ENCODE measurements at places on chromosomes 4 and X. TPM values are rescaled to one million over a fixed set of nuclear protein-coding genes. Genes with fewer than 3 reads are reported as not detected.

The BEX5 gene
- 13.2 TPM for polyA plus RNA-seq

GRCh38 chr4:40205259-40206198 is 8.7 kb downstream of the RHOH start:
- no peak for DNase-seq

DNA sequence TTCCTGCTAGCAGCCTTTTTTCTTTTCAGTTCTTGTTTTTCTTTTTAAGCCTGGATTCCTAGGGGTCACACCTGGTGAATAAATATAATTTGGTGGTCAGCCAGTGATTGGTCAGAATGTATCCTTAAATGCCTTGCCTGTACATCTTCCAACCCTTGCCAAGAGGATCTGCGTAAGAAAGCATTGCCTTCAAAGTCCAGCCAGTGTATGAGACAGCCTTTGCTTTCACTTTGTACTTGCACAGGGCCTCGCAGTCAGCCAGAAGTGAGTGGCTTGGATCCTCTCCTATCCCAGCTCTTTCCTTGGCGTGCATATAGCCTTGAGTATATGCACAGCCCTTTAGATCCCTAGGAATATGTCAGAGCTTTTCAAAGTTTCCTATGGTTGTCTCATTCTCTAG is 22.2 kb downstream of the KANTR start:
- DNase-seq = no peak

DNA sequence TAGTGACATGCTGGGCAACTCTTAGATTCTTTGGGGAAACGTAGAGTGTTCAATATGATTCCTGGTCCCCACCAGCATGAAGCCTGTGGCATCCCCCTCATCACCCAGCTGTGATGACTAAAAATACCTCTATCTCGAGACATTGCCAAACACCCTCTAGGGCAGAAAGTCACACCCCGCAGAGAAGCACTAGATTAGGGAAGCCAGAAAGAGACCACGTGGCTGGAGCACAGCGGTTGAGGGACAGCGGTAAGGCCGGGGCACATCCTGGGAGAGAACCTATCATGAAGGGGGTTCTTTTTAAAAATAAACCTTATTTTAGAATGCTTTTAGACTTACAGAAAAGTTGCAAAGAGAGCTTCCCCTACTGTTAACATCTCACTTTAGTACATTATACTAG is 11.0 kb downstream of the FAT1 start:
- no peak for DNase-seq

The BMPR1B gene
- 0.07 TPM for polyA plus RNA-seq

Measured in naive thymus-derived CD4-positive, alpha-beta T cell (primary cell).